CD4-positive, alpha-beta memory T cell (primary cell): ENCODE measurements at places on chromosomes 12 and 14. TPM values are rescaled to one million over a fixed set of nuclear protein-coding genes. Genes with fewer than 3 reads are reported as not detected.

The FERMT2 gene
- 0.75 TPM for total RNA-seq

The PTGER2 gene
- 29.4 TPM for total RNA-seq

The CEBPE gene
- 0.84 TPM for total RNA-seq

The RFLNA gene
- not detected for total RNA-seq

The TTC6 gene
- total RNA-seq, result not detected

The P2RX2 gene
- not detected for total RNA-seq

The WNT5B gene
- total RNA-seq, result 0.17 TPM

The GARIN6 gene
- total RNA-seq, result not detected

The CMKLR1 gene
- 0.87 TPM for total RNA-seq

GRCh38 chr12:111196532-111196931 lies 172.4 kb downstream of the PHETA1 start:
- H3K36me3 ChIP-seq, result no peaks in the 10 kb centered on the region
- H3K4me3 ChIP-seq, result no peak overlapping the region
- H3K4me1 ChIP-seq, result no peaks in the 10 kb centered on the region
- no peak overlapping the region for H3K27ac ChIP-seq
- DNase-seq, result no peak

DNA sequence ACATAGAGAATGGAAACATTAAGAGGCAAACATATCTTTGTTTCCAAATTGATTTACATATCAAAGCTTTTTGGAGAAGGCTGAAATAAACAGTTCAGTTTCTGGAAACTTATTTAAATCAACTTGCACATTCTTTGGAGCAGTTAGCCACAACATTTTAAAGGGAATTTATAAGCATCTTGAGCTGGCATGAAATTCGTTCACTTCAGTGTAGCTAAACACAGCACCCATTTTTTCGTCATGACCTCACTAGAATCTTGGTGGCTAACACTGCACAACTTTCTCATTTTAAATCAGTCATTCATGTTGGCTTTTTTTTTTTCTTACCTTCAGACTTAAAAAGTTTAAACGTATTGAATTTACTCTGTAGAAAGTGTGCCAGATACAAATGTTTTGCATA lies 1139.9 kb upstream of the FLRT2 start:
- H3K27ac ChIP-seq, result no peak overlapping the region
- no peak overlapping the region for H3K4me3 ChIP-seq
- DNase-seq, result no peak
- no peaks in the 10 kb centered on the region for H3K36me3 ChIP-seq
- H3K27me3 ChIP-seq, result no peaks in the 10 kb centered on the region

DNA sequence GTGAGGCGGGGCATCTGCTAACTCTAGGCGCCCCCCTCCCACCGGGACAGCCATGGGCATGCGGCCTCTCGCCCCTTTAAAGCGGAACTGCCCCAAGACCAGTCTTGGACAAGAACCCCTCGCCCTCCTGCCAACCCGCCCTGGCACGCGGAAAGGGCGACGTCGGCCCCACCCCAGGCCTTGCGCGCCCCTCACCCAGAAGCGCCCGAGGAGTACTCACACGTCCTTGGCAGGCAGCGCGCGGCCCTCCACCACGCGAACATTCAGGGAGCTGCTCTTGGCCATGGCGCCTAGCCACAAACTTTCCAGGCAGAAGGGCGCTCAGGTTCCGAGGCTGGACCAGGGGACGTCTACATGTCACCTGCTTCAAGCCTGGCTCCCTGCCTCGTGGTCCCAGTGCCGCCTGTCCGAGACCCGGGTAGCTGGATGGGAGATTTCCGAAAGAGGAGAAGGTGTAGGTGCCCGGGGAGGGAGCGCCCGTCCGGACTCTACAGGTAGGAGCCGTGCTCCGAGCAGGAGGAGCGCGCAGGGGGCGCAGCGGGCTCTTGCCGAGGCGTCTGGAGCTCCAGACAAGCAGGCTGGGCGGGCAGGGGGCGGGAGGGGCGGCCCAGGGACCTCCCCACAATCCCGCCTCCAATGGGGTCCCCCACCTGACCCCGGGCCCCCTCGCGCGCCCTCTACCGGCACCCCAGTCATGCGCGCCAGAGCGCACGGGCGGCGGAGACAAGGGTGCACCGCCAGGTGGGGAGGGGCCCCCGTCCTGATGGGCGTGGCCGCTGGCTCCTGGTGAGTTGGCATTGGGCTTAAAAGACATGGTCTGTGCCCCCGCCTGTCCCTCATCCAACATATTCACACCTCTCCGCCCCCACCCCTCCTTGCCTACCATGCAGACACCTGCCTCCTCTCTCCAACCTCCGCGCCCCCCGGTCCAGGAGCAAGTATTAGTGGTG lies at the start of gene RASAL1:
TSS of gene RASAL1 (minus strand) at position 584 of the 950 bp plus-strand sequence. CDS start at position 285, 299 bp downstream.
- H3K27ac ChIP-seq, result no peak within 1 kb of the TSS
- peak; percentile 74 for DNase-seq
- no peaks in the 10 kb centered on the region for H3K27me3 ChIP-seq
- no peaks in the 10 kb centered on the region for H3K36me3 ChIP-seq
- H3K4me1 ChIP-seq, result peaks cover 20% of the 10 kb centered on the region

DNA sequence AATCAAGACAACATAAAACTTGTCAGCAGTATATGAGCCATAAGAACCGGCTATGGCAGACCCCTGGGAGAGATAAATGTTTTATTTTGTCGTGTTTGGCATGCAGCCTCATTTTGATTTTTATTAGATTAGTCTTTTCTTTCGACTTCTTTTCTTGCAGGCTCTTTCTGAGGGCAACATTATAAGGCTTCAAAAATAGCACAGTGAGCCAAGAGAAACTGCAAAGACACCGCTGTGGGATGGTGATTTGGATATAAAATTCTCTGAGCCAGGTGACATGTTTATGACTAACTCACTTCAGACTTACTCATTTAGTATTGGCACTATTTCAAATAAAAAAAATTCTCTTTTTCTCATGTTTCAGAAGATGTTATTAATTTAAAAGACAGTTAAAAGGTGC lies 96.8 kb upstream of the PKP2 start:
- H3K4me1 ChIP-seq, result no peaks in the 10 kb centered on the region
- no peak for DNase-seq
- H3K27me3 ChIP-seq, result no peaks in the 10 kb centered on the region
- H3K27ac ChIP-seq, result no peak overlapping the region

- DNase-seq, result no peak
- H3K36me3 ChIP-seq, result no peaks in the 10 kb centered on the region
- no peak overlapping the region for H3K4me3 ChIP-seq
- H3K27me3 ChIP-seq, result no peaks in the 10 kb centered on the region
- peak overlapping the region; percentile 98 for H3K27ac ChIP-seq
- H3K4me1 ChIP-seq, result peaks cover 33% of the 10 kb centered on the region
These were observed 137.0 kb upstream of the KRAS start for GRCh38 chr12:25387732-25388050.

GRCh38 chr12:91877022-91877421 lies 268.6 kb downstream of the BTG1 start:
- no peaks in the 10 kb centered on the region for H3K36me3 ChIP-seq
- peaks cover 76% of the 10 kb centered on the region for H3K4me1 ChIP-seq
- DNase-seq, result peak; percentile 87
- peak overlapping the region; percentile 9 for H3K4me3 ChIP-seq

DNA sequence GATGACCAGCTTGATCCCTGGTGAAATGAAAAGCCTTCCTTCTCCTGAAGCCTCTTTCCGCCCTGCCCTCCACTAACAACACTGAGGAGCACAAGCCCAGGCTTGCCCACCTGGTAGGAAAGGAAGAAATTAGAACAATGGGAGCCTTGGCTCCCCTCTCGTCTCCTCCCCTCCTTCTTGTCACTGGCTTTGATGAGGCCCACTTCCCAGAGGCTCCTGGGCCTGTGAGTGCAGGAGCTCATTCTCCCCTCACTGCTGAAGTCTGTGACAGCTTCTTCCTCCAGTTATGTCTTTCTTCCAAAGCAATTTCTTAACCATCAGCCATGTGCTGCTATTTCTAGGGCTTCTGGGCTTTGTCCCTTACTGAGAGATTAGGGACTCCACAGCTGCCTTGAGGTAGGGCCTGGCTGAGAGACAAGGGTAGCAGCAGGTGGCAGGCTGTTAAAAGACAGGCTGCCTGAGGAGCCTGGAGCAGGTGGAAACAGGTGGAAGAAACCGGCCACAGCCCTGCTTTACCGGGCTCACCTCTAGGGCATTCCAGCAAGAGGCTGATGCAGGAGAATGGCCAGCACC lies 53.6 kb upstream of the SRSF5 start:
- DNase-seq, result no peak
- no peak overlapping the region for H3K4me3 ChIP-seq
- H3K4me1 ChIP-seq, result peaks cover 33% of the 10 kb centered on the region
- peaks cover 34% of the 10 kb centered on the region for H3K36me3 ChIP-seq
- no peaks in the 10 kb centered on the region for H3K27me3 ChIP-seq
- H3K27ac ChIP-seq, result no peak overlapping the region

- no peaks in the 10 kb centered on the region for H3K36me3 ChIP-seq
- peaks cover 13% of the 10 kb centered on the region for H3K4me1 ChIP-seq
- no peak overlapping the region for H3K27ac ChIP-seq
- H3K27me3 ChIP-seq, result no peaks in the 10 kb centered on the region
These were observed 21.9 kb upstream of the PTGR2 start for GRCh38 chr14:73829526-73830431.

DNA sequence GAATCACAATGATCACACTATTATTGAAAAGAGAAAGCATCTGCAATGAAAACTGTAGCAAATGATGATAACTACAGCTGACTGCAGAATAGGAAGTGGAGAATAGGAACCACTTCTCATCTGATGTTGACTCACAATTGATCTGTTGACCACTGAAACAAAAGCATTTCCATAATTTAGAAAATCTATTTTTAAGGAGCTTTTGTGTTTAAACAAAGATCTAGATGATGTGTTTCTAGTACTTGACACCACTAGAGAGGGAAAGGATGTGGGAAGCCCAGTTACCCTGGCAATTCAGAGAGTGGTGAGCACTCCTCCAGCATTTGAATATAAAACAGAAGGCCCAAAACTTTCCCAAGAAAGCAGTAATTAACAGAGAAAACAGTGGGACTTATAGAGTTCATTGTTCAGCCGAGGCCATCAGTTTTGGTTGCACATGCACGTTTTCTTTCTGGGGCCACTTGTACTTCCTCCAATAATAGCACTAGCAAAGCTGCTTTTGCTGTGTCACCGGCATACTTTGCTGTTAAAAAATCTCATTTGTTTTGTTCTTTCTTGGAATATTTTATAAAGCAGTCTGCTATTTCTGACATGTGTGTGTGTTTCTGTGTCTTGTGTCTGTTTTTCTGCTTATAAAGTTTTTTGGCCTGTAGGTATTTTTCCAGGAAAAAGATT lies 76.1 kb upstream of the HECTD1 start:
- DNase-seq, result no peak
- H3K4me1 ChIP-seq, result no peaks in the 10 kb centered on the region
- H3K4me3 ChIP-seq, result no peak overlapping the region
- H3K27me3 ChIP-seq, result no peaks in the 10 kb centered on the region
- no peak overlapping the region for H3K27ac ChIP-seq

GRCh38 chr14:99331811-99332210 lies 59.8 kb upstream of the BCL11B start:
- DNase-seq, result no peak
- no peaks in the 10 kb centered on the region for H3K36me3 ChIP-seq
- no peaks in the 10 kb centered on the region for H3K4me1 ChIP-seq

- H3K36me3 ChIP-seq, result no peaks in the 10 kb centered on the region
- H3K4me1 ChIP-seq, result no peaks in the 10 kb centered on the region
- H3K27ac ChIP-seq, result no peak overlapping the region
- H3K4me3 ChIP-seq, result no peak overlapping the region
- no peaks in the 10 kb centered on the region for H3K27me3 ChIP-seq
These were observed 69.9 kb downstream of the C12orf56 start for GRCh38 chr12:64320611-64321010.

DNA sequence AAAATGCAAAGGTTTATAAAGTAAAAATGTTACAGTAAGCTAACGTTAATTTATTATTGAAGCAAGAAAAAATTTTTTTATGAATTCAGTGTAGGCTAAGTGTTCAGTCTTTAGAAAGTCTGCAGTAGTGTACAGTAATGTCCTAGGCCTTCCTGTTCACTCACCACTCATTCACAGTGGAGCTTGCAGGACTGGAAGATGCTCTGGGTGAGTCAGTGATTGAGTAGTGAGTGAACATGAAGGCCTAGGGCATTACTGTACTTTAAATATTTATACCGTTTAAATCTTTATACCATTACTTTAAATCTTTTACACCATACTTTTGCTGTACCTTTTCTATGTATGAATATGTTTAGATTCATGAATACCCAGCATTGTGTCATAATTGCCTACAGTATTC lies 120.3 kb upstream of the SLC38A4 start:
- no peaks in the 10 kb centered on the region for H3K27me3 ChIP-seq
- H3K4me1 ChIP-seq, result no peaks in the 10 kb centered on the region
- no peaks in the 10 kb centered on the region for H3K36me3 ChIP-seq

DNA sequence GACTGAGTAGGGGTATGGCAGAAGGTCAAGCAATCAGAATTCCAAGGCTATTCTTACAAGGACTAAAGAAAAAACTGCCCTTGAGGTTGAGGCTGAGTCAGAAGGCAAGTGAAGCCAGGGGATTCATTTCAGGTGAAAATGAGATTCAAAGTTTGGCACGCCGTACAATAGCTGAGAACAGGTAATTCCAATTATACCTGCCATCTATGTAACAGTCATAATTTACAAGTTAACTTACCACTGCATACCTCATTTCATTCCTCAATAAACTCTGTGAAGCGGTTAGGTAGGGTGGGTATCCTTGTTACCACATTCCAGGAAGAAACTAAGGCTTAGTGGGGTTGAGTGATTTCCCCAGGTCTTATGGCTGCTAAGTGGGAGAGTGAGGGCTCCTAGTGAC lies 64.1 kb downstream of the STON2 start:
- H3K36me3 ChIP-seq, result no peaks in the 10 kb centered on the region
- H3K27me3 ChIP-seq, result no peaks in the 10 kb centered on the region
- no peak for DNase-seq
- no peak overlapping the region for H3K4me3 ChIP-seq

GRCh38 chr12:47022296-47022695 lies 57.1 kb upstream of the PCED1B start:
- H3K27ac ChIP-seq, result no peak overlapping the region
- no peaks in the 10 kb centered on the region for H3K4me1 ChIP-seq
- H3K4me3 ChIP-seq, result no peak overlapping the region
- DNase-seq, result no peak

GRCh38 chr14:31510222-31510621 lies 22.4 kb upstream of the GPR33 start:
- H3K4me1 ChIP-seq, result no peaks in the 10 kb centered on the region
- H3K27me3 ChIP-seq, result no peaks in the 10 kb centered on the region
- H3K4me3 ChIP-seq, result no peak overlapping the region
- peak; percentile 23 for DNase-seq
- no peak overlapping the region for H3K27ac ChIP-seq

DNA sequence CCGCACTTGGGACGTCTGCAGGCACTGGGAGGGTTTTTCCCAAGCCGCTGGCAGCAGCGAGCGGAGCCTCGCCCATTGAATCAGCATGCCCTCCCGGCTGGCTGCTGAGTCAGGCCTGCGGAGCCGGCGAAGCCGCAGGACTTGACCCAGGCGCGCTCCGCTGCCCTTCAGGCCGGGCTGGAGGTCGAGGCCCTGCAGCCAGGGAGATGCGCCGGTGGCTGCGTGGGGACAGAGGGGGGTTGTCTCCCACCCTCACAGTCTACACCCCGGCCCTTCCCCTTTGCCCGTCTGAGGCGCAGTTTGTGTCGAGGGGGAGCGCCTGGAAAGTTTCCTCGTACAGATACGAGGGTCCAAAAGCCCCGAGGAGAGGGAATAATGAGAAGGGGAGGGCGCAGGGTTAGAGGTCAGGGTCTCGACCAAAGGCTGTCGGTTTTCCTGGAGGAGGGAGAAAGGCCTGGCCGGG lies 759 bp upstream of the KLC1 start:
- no peaks in the 10 kb centered on the region for H3K36me3 ChIP-seq
- DNase-seq, result no peak
- H3K27me3 ChIP-seq, result no peaks in the 10 kb centered on the region
- H3K4me3 ChIP-seq, result peak overlapping the region; percentile 85

- H3K27me3 ChIP-seq, result no peaks in the 10 kb centered on the region
- no peaks in the 10 kb centered on the region for H3K36me3 ChIP-seq
- H3K27ac ChIP-seq, result no peak overlapping the region
- no peak overlapping the region for H3K4me3 ChIP-seq
- DNase-seq, result no peak
- no peaks in the 10 kb centered on the region for H3K4me1 ChIP-seq
These were observed 51.1 kb downstream of the MIS18BP1 start for GRCh38 chr14:45201905-45202304.
